Adrenal gland (tissue), 19 donors: ENCODE measurements at places on chromosomes 5 and 9. TPM values are rescaled to one million over a fixed set of nuclear protein-coding genes. Genes with fewer than 3 reads are reported as not detected.
A peak's percentile ranks its signal among the peaks of the same experiment; 100 is the strongest.

GRCh38 chr5:141510160-141510559 lies 21.3 kb downstream of the PCDHGC5 start:
- DNase-seq = no peak

GRCh38 chr9:116870566-116870965 lies 183.5 kb downstream of the TRIM32 start:
- no peak for DNase-seq

GRCh38 chr5:31280210-31280609 lies 86.7 kb downstream of the CDH6 start:
- DNase-seq = no peak

DNA sequence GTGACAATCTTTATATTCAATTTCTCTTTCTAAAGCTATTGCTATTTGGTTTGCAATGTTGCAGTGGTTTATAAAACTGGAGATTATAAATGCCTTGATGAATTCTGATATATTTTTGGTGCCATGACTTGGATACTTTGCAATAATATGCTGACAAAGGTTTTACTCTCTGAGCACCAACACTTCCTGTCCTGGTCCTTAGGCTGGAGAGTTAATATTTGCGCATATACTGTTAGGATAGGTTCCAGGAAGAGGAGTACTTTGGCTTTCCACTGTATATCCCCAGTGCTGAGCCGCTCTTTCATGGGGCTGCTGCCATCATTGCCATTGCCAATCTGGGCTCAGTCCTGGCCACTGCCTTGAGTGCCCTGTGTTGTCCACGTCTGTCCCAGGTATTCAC lies 139.6 kb downstream of the ZCCHC7 start:
- no peak for DNase-seq

DNA sequence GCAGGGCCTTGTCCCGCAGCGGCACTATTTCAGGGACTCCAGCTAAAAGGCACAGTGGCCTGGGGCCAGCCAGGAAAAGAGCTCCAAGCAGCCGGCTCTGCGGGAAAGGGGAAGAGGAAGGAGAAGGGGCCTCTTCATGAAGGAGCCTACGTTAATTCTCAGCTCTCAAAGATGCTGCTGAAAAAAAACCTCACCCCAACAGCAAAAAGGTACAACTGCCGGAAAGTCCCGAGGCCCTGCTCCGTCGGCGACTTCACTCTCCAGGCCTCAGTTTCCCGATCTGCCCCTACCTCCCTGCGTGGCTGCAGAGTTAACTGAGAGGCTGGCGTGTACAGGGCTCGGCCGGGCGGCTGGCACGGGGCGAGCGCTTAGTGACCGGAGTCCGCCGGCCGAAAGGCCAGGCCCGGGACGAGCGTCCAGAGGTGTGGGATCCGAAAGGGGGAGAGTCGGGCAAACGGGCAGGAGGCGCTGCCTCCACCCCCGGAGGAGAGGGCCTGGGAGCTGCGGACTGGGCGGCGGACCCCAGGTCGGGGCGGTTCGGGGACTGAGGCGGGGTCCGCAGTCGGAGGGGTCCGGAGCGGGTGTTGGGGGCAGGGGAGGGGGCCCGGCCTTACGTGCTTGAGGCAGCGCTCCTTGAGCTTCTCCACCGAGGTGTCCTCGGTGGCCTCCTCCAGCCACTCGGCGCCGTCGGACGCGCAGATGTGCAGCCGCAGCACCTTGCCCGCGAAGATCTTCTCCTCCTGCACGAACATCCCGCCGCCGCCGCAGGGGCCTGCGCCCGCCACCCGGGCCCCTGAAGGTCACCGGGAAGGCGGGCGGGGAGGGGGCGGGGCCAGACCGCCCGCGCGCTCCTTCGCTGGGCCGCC lies 529 bp downstream of the UBAC1 start:
- no peak for DNase-seq

DNA sequence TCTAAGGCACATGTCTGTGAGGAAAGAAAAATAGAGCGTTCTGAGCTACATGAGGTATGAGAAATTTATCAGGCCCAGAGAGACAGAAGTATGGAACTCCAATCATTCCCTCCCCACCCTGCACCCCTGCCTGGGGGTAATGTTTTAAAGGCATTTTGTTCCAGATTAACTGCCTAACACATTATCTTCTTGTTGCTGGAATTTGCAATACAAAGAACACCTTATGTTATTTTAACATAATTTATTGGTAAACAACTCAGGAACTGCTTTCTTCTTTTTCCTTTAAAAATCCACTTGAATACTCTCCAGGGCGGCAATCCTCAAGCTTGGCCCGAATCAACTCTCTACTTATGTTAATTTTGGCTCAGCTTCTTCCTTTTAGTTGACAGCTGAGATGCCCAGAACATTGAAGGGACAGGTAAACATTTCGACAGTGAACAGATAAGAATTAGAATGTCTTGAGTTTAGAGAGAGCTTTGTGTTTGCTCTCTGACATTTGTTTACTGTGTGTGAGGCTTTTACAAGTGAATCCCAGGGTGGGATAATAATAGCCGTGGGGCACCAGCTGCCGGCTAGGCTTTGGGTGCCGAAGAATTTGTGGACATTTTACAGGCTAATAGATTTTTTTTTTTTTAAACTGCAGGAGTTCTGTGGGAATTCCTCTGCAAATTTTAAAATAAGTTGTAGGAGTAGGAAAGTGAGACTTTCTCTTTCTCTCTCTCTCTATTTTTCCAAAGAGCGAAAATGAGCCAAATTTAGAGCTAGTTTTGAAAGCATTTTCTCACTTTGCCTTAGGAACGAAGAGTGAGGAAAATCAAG lies 96.4 kb upstream of the TAF11L2 start:
- DNase-seq = no peak

- DNase-seq = no peak
These were observed 32.5 kb downstream of the GRAMD2B start for GRCh38 chr5:126455728-126456127.

DNA sequence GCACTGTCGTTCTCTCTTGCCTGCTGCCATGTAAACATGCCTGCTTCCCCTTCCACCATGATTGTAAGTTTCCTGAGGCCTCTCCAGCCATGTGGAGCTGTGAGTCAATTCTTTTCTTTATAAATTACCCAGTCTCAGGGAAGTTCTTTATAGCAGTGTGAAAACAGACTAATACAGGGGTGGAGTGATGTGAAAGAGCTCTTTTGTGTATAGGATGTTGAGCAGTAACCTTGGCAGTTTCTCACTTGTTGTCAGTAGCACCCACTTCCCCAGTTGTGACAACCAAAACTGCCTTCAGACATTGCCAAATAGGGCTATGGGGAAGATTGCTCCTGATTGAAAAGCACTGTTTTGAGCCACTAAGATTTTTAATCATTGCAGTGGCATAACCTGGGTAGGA lies 552.2 kb upstream of the ZNF462 start:
- no peak for DNase-seq

DNA sequence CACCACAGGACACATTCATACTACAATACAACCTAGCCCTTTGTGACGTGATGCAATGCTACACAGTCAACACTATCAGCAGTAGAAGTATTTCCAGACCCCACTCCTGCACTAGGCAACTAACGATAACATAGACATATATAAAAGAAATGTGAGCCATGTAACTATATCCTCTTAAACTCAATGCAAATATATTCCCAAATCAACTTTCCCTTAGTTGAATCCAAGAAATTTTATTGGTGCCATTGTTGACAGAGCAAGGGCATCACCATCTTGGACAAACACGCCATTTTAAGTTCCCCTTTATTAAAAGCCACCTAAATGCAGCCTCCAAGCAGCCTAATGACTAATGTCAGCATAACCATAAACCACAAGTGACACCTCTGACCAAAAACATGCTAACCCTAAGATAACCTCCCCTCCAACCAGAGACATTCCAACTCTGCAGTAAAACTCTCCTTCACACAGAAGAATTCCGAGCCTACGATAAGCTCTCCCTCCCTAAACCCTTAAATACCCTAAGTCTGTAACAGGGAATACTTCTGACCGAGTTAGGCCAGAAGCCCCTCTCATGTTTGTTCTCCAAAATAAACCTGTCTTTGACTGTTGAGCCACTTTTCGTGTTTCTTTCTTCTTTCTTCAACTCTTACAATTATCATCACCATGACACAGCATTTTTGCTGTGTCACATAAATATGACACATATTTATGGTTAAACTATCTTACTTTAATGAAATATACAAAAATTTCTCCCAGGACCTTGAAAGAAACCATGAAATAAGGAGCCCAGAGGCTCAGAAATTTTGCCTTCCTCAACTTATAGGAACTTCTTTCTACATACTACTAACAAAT lies 1497.8 kb downstream of the EFNA5 start:
- no peak for DNase-seq

DNA sequence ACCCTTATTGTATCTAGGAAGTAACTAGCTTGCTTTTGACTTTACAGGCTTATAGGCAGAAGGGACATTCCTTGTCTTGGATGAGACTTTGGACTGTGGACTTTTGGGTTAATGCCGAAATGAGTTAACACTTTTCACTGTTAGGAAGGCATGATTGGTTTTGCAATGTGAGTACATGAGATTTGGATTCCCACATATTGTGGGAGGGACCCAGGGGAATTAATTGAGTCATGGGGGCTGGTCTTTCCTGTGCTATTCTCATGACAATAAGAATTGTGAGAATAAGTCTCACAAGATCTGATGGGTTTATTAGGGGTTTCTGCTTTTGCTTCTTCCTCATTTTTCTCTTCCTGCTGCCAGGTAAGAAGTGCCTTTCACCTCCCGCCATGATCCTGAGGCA lies 417.5 kb downstream of the HINT1 start:
- no peak for DNase-seq

DNA sequence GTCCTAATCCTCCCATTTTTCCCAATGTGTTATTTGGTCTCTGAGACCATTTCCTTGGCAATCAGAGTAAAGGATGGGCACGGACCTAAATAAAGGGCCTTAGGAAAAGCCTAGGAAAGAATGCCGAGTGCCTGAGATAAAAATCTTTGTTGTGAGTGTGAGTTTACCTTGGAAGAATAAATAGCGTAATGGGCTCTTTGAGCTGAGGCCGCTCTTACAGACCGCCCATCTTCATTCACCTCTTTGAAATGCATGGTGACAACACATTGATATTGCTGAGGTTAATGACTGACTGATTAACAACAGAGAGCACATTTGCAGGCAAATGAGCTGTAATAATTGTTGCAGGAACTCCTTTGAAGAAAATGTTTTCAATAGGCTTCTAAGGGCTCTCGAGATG lies 1967.1 kb upstream of the WWC1 start:
- DNase-seq = no peak

DNA sequence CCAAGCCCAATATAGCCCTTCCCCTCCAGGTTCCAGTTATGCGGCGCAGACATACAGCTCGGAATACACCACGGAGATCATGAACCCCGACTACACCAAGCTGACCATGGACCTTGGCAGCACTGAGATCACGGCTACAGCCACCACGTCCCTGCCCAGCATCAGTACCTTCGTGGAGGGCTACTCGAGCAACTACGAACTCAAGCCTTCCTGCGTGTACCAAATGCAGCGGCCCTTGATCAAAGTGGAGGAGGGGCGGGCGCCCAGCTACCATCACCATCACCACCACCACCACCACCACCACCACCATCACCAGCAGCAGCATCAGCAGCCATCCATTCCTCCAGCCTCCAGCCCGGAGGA lies 6.3 kb downstream of the NR4A3 start:
- no peak for DNase-seq

DNA sequence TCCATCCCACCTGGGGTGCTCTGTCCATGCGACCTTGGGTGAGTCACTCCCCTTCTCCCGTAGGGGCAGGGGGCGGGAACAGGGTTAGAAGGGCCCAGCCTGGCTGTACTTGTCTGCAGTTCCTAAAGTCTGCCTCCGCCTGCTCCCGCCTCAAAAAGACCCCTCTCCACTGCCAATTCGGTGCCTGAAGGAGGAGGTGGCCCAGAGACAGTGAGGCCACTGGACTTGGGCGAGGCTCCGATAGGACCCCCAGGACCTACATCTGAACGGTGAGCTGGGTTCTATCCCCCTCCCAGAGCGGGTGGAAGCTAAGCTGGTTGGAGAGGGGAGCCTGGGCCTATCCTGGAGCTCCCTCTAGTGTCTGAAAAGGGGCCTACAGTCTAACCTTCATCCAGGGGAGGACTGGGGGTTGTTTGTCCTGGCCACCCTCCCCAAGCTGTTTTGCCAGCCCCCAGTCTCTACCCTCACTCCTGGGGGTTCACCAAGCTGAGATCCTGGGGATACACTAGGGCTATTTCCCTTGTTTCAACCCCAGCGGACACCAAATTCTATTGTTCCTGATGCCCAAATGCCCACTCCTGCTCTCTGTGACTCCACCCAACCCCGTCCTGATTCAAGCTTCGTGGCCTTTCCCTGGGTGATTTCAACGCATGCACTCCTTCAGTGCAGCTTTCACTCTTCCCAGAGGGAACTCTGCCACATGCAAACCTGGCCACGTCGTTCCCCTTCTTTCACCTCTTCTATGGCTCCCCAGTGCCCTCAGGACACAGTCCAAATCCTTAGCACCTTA lies 6.1 kb upstream of the CRB2 start:
- peak; percentile 64 for DNase-seq

- DNase-seq = no peak
These were observed 32.6 kb upstream of the ANXA1 start for GRCh38 chr9:73118898-73119554.

DNA sequence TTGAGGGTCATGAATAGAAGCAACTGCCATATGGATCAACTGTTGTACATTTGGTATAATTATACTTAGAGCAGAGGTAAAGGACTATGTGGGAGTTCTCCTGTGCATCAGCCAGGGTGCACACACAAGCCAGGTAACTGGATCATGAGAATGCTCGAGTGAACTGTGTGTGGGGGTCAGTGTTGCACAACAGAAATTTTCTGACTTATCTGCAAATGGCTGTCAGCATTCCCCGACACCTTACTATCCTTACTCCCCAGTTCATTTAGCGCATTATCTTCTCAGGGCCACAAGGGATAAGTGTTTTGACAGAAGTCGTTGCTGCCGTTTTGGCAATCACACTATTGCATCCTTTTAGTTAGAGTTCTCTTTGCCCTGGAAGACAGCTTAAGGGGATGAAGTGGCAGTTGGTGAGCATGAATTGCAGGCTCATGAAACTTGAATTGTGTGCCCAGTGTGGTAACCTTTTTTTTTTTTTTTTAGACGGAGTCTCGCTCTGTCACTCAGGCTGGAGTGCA lies 1.7 kb downstream of the CANX start:
- DNase-seq = peak; percentile 45

GRCh38 chr5:97135868-97136267 lies 6.5 kb downstream of the LIX1 start:
- no peak for DNase-seq

- DNase-seq = no peak
These were observed 22.9 kb upstream of the TTLL11 start for GRCh38 chr9:122116040-122116439.

GRCh38 chr5:143383988-143384387 lies 19.5 kb downstream of the NR3C1 start:
- no peak for DNase-seq

- no peak for DNase-seq
These were observed 240.7 kb downstream of the CSNK1G3 start for GRCh38 chr5:123752552-123753179.

IL9 gene
- polyA plus RNA-seq = not detected

OCLN gene
- 8.8 TPM for polyA plus RNA-seq

MROH2B gene
- polyA plus RNA-seq = not detected

GBGT1 gene
- polyA plus RNA-seq = 29.0 TPM

FSTL4 gene
- 3.3 TPM for polyA plus RNA-seq

SYK gene
- 6.9 TPM for polyA plus RNA-seq

SPINK13 gene
- polyA plus RNA-seq = 5.7 TPM

OBP2A gene
- not detected for polyA plus RNA-seq

AP3B1 gene
- polyA plus RNA-seq = 53.7 TPM

RRAGA gene
- 95.1 TPM for polyA plus RNA-seq
